Activated CD4-positive, CD25-positive, alpha-beta regulatory T cell treated with anti-CD3 and anti-CD28 coated beads, Interleukin-2, amount 50 U/mL, for 72 hours (primary cell): ENCODE measurements at places on chromosomes 12 and 14.

DNA sequence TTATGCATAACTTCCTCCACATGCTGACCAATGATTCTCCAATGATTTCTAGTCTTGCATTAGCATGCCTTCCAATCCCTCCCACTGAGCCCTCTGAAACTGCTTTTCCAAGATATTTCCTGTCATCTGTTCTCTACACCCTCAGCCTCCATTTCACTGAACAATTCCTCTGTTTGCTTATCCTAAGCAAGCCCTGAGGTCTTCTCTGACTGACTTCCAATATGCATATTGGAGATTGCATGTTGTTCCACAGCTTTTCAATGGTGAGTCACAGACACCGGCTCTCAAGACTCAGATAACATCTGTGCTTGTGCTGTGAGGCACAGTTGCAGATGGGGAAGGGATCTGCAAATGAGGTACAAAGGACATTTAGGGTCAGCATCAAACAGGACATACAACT, 141.0 kb downstream of the SLC16A7 start:
- DNase-seq: no peak

GRCh38 chr14:96109596-96110355, 70.6 kb downstream of the C14orf132 start:
- no peak for DNase-seq

- no peak for DNase-seq
These were observed 6.2 kb downstream of the WNT10B start for GRCh38 chr12:48965298-48965838.

GRCh38 chr14:93946104-93946503, 19.0 kb downstream of the FAM181A start:
- DNase-seq: no peak

GRCh38 chr14:92437729-92438285, 75.8 kb upstream of the RIN3 start:
- no peak for DNase-seq

- no peak for DNase-seq
These were observed 120.4 kb downstream of the ANO6 start for GRCh38 chr12:45336331-45336730.

GRCh38 chr12:71846322-71846940, 6.9 kb downstream of the TBC1D15 start:
- no peak for DNase-seq

DNA sequence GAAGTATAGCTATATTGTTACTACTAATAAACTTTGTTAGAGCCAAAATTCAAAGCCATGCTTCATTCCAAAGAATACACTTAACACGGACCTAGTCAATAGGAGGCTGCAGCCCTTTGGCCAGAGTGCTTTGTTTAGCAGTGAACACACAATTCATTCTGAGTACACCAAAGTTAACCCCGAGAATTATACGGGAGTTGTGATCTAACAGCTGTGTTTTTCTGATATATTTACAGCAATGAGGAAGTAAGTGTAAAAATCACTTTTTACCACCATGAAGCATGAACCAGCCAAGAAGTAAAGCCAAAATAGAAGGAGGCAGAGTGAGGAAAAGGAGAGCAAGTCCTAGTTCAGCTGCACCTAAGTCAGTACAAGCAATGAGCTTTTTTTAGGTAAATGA, 156.8 kb upstream of the PDE3A start:
- no peak for DNase-seq

DNA sequence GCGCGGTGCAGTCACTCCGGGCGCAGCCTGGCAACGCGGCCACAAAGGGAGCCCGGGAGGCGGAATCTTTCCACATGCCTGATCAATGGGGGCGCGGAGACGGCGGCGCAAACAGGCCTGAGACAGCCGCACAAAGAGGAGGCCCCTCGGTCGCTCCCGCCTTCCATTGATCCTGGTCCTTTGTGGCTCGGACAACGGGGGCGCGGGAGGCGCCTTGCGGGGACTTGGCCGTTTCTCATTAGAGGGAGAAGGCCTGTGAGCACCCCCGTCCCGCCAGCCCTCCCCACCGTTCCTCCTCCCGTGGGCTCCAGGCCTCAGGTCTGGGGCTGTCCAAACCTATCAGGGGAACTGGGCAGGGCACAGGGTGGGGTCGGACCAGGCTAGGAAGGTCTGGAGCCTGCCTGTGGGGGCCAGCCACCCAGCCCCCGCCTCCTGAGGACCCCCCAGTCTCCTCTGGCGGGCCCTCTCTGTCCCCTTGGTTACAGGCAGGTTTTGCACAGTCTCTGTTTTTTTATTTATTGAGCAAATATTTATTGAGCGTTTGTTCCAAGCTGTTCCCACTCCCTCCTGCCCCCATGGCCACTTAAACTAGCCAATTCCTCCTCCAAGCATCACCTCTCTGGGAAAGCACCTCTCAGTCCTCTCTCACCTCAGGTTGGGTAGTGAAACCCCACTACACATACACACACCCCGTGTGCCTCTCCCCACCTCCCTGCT, 29.0 kb upstream of the MSI1 start:
- DNase-seq: no peak

DNA sequence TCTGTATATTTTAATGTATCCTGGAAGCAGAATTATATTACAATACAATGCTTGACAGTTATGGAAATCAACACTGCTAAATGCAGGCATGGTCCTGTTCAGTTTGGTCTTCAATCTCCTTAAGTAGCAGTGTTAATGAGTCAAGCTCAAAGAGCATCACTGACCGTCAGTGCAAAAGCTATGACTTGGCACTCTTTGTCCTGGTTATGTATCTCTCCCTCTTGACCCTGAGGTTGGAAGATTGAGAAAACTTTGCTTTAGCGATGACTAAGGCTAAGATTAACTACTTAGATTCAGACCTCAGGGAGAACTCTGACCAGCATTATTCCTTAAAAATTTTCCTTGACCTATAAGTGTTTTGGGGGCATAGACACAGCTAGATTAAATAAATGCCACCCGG, 10.9 kb downstream of the CLEC7A start:
- no peak for DNase-seq

DNA sequence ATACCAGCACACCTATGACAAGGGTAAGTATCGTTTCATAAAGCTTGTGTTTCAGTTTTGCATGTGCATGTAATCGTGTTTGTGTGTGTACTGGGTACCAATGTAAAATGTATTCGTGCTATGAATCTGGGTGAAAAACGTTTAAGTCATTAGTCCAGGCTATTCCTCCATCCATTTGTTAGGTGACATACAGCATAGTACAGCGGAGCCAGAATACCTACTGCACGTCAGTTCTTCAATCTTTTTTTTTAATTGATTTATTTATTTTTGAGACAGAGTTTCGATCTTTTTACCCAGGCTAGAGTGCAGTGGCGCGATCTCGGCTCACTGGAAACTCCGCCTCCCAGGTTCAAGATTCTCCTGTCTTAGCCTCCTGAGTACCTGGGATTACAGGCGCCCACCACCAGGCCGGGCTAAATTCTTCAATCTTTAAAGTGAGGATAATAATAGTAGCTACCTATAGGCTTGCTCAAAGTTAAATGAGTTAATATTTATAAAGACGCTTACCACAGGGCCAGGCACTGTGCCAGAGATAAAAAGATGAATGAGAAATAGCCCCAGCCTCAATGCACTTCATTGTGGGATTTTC, 661 bp upstream of the RPS26 start:
- no peak for DNase-seq

DNA sequence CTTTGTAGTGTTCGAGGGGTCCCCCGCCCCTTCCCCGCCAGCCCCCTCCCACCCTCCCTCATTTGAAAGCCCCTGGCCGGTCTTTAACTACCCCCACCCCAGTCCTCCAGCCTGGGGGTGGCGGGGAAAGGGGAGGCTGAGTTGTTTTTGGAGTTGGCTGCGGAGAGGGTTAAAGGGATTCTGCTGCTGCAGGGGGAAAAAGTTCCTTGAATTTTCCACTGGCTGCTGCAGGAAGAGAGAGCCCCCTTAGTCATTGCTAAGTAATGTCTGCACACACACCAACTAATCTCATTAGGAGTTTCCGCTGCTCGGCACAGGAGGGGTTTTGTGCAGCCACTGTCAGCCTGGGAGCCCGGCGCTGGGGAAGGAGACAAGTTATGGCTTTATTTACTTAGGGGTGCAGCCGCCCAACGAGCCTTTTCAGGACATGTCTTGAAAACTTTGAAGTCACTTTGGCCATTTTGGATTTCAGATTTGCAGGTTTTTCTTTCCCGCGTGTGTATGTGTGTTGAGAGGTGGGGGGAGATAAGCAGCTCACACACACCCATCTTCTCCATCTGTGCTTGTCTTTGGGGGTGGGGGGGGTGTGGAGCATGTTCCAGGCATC, 1.8 kb downstream of the ELK3 start:
- peak; percentile 48 for DNase-seq

DNA sequence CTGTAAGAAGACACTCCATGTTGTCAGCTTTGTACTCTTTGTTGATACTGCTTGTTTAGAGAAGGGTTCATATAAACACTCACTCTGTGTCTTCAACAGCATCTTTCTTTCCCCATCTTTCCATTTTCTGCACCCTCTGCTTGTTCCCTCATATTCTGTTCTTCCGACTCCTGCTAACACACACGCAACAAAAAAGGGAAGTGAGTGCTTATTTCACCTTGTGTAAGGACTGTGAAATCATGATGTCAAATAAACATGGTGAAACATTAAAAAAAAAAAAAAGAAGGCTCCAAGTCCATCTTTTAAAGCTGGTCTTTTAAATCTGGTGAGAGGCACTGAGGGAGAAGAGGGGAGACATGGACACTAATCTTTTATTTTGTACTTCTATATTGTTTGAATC, 145.4 kb downstream of the RPAP3 start:
- DNase-seq: no peak

- DNase-seq: no peak
These were observed 80.5 kb downstream of the FBXO33 start for GRCh38 chr14:39351708-39352107.

DNA sequence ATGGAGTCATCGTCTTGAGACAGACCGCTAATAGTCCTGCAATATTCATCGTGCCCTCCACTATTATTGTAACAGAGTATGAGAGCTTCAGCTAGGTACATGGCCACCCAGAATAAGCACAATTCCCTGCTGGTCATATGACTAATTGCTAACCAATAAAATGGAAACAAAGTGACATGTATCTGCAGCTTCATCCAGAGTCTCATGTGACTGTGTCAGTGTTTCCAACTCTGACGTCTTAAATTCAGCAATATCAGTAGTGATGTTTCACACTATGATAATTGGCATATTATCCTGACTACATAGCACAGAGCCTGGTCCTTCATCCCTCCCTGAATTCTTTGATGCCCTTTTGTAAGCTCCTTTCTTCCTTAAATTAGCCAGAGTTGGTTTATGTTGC, 167.4 kb downstream of the RPS29 start:
- DNase-seq: no peak

GRCh38 chr14:68768316-68768715, 24.6 kb downstream of the ZFP36L1 start:
- peak; percentile 24 for DNase-seq

GRCh38 chr14:71591929-71592328, 340.3 kb upstream of the RGS6 start:
- no peak for DNase-seq

GRCh38 chr14:84751745-84752144, 778.2 kb upstream of the FLRT2 start:
- no peak for DNase-seq

- no peak for DNase-seq
These were observed 15.2 kb upstream of the CSRNP2 start for GRCh38 chr12:51098611-51099010.

DNA sequence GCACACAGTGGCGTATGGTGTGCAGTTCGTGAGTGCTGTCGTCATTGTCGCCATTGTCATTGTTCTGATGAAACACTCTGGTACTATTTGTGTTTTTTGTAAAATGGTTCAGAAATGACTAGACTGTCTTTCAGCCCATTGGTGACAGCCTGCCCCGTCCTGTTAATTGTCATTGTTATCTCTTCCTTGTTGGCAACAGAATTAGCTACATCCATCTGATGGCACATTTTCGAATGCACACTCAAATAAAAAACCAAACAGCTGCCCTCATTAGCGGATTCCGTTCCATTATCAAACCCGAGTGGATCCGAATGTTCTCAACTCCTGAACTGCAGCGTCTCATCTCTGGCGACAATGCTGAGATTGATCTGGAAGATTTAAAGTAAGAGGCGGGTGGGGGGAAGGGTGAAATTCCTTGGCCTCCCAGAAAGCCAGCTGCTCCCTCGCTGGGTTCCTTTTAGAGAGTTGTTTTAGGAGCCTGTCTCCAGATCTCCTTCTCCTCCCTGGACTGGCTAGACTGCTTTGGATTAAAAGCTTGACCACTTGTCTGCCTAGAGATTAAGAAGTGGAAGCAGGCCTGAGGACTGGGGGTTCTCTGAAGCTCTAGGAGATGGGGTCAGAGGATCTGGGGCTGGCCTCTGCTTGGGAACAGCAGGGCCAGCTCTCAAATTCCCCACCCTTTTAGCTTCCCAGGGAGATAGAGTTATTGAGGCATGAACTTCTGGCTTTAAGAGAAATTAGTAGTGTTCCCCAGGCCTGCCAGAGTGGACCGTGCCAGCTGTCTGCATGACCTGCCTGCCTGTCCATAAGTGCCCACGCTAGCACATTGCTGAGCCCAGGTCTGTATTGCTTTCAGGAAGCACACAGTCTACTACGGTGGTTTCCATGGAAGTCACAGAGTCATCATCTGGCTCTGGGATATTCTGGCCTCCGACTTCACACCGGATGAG, 43.3 kb downstream of the MMAB start:
- no peak for DNase-seq

DNA sequence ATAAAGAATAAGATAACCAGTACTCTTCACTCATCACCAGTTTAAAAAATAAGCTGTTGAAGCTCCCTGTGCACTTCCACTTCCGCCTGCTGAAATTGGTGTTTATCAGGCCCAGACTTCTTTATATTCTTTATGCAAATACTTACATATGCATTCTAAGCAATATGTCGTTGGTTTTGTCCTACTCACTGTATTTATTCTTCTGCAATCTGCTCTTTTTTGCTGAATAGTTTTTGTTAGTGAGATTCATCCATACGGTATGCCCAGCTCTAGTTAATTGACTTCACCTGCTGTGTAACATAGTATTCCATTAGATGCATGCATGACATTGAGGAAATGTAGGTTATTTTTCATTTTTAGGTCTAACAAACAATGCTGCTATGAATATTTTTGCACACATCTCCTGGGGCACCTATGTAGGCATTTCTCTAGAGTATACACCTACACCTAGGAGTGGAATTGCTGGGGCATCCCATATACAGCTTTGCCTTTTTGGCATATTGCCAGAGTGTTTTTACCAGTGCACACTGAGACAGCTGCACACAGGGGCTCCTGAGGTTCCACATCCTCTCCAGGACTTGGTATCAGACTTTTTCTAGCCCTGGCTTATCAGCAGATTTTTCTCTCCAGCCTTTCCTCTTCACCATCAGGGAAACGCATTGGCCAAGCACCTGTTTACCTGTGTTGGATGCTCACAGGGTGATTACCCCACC, 1.0 kb upstream of the NRIP2 start:
- DNase-seq: no peak

- no peak for DNase-seq
These were observed 124.4 kb upstream of the KRR1 start for GRCh38 chr12:75635606-75636444.

- DNase-seq: no peak
These were observed 48.4 kb downstream of the ANAPC7 start for GRCh38 chr12:110355073-110355472.

DNA sequence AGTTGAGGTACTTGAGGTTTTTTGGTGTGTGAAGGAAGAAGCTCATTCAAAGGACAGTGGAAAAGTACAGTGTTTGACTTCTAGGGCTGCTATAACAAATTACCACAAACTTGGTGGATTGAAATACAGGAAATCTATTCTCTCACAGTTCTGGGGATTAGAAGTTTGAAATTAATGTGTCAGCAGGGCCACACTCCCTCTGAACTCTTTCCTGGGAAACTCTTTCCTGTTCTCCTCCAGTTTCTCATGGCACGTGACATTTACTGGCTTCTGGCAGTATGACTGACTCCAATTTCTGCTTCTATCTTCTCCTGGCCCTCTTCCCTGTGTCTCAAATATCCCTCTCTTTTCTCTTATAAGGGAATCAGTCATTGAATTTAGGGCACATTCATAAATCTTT, 160.2 kb downstream of the CCDC91 start:
- no peak for DNase-seq
